CD8-positive, alpha-beta T cell (primary cell): ENCODE measurements at places on chromosomes 2 and 18.

GRCh38 chr2:50674876-50675275, 357.1 kb downstream of the NRXN1 start:
- no peak for DNase-seq

DNA sequence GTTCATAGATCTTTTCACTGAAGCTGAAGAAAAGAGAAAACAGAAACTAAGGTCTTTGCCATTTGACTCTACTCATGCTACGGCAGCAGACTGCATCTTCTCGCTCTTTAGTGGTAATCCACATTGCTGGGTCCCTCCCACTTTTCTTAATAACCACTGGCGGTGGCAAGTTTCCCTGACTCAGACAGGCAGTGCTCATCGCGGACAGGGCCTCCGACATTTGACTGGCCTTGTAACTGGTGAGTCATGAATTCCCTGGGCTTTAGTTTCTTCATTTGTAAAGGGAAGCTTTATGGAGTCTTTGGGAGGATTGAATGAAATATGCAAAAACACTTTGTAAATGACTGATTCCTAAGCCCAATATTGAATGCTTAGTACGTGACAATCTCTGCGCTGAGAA, 238.2 kb upstream of the RBBP8 start:
- no peak for DNase-seq

- peak; percentile 48 for DNase-seq
Measured at GRCh38 chr2:105796791-105797190, 52.1 kb downstream of the NCK2 start.

DNA sequence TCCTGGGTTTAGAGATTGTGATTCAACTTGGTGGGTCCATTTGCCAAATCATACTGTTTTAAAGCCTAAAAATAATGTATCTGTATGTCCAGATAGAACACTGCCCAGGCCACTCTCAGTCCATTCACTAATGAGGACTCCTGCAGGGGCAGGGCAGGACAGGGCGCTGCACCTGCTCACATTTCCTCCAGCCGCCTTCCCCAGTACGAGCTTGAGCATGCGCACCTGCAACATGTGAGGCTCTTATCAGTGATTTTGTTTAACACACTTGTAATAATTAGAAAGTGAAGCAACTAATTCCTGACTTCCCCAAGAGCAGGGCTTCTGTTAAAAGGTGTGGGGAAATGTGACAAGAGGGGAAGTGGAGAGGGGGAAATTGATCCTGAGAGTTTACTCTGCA, 89.7 kb downstream of the AFF3 start:
- no peak for DNase-seq

GRCh38 chr2:453132-453531, 165.2 kb upstream of the ALKAL2 start:
- DNase-seq, result no peak

DNA sequence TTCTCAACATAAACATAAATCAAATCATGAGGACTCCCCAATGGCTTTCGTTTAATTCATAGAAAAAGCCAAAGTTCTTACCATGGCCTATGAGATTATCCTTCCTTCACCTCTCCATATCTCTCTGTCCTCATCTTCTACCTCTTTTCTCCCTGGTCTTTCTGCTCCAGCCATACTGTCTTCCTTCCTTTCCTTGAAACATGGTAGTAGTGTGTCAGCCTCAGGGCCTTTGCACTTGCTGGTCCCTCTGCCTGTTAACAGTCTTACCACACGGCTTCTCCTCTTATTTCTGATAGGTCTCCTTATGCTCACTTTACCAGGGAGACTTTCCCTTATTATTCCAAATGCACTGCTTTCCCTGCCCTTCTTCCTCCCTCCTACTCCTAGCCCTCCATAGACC, 25.6 kb downstream of the APOB start:
- DNase-seq, result no peak

- no peak for DNase-seq
Measured at GRCh38 chr2:104897515-104898184, 43.7 kb downstream of the POU3F3 start.

DNA sequence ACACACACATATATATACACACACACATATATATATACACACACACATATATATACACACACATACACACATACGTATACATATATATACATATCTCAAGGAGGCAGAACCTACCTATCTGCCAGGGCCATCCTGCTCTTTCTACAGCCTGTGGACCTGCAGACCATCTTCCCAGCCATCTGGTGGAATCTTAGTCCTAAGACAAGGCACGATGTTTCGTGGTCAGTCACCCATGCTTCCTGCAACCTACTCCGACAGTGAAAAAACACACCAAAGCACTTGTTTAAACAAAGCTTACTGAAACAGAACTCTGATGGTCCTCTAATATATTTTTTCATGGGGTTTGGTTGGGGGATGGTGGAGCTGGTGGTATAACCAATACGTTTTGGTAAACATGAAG, 164.2 kb upstream of the ZNF521 start:
- no peak for DNase-seq

GRCh38 chr2:175107146-175107545, 60.9 kb downstream of the ATF2 start:
- no peak for DNase-seq

DNA sequence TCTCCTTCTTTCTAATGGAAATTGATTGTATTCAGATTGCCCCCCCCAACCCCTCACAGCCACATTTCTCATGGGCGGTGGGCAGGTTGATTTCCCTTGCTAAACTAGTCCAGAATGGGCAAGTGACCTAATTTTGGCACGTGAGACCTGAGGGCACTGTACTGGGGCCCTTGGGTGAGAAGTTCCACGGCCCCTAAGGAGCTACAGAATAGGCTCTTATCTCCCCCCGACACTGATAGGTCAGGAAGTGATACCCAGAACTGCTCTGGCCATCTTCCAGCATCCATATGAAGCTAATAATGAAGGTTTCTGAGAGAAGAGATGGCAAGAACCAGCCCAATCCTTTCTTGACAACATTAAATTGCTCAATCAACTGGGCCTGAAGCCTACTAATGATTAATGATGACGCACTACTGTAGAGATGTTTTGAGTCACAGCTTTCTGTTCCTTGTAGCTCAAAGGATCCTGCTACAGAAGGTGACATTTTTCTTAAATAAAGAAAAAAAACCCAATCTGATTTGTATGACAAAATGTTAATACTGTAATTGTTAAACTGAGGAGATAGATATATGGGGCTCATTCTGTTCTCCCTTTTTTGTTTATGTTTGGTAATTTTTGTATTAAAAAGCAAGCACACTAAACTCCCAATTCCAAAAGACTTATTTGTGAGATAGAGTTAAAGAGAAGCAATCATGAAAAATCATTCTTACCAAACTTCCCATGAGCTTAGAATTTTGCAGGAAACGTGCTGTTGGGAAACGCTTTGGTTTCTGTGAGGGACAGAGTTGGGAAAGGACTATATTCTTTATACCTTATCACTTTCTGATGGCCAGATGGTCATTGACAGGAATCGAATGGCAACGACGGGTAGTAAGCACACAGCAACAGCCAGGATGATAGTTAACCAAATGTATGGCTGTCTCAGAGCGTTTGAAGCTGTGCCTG, 28.2 kb upstream of the NARS1 start:
- no peak for DNase-seq

- no peak for DNase-seq
Measured at GRCh38 chr2:241505781-241506201, 2.6 kb downstream of the STK25 start.

DNA sequence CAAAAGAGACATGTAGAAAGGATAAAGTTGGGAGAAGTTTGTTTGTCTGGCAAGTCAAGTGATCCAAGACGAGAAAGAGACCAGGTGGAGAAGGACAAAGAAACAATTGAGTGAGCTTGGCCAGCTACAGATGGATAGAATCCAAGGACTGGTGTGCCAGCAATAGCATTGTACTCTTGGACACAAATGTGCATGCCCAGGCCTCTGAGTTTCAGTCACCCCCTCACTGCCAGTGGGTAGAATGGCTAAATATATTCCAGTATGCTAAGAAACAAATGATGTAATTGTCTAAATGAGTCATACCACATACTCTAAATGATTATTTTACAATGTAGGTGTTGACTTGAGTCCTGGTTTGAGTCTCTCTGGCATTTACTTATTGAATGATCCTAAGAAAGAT, 881.3 kb downstream of the LRRTM4 start:
- no peak for DNase-seq

GRCh38 chr2:126241001-126241400, 415.0 kb upstream of the GYPC start:
- DNase-seq, result no peak

DNA sequence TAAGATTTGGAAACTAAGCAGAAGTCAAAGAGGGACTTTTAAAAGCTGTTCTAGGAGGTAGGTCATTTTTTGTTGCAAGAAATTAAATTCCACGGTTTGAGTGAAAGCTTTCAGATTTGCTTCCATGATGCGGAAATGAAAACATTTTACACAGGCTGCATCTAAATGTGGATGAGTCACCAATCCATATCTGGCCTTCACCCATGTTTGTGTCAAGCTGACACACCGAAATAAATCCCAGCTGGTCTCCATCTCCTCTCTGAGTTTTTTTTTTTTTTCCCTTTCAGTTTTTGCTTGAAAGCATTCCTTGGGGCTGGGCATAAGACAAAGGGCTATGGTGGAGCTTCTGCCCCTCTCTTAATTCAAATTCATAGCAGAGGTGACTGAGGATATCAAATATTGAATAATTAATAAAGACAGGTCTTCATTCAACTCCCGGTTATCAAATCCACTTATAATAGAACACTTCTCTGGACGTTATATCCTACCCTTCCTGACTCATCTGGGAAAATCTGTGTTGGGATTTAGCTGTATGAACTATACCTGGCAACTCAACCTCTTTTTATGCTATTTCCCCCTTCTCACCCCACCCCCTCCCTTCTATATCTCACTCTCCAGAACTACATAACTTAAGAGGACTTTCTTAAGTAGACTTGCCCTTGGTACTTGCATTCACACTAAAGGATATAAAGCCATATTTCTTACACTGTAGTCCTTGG, 558.3 kb upstream of the GCFC2 start:
- no peak for DNase-seq

GRCh38 chr18:48446582-48447225, 37.5 kb upstream of the ZBTB7C start:
- DNase-seq, result peak; percentile 64

GRCh38 chr2:239666053-239666854, 265.4 kb upstream of the HDAC4 start:
- DNase-seq, result no peak

GRCh38 chr2:215605214-215605613, 169.3 kb upstream of the FN1 start:
- DNase-seq, result no peak

DNA sequence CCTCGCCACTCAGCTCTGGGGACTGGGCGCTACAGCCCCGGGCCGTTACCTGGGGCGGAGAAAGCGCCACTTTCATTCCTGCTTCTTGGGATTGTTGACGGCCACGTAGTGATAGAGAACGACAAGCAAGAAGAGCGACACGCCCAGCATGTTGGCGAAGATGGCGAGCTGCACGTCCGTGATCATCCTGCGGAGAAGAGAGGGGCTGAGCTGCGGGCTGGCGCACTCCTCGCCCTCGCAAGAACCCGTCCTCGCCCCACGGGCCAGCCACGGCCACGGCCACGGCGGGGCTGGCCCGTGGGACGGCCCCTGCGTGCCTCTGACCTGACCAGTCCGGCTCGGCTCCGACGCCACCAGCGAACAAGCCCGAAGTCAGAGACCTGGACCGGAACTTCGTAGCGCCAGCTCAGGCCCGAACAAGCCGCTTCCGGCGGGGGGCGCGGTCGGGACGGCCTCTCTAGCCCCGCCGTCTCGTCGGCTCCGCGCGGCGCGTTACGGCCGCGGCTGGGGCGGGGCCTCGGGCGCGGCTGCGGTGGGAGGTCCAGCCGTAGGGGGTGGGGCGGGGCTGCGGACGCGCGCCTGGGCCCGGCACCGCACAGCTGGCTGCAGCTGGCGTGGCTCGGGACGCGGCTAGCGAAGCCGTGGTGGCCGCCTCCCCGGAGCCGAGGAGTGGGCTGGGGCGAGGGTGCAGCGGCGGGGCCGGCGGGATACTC, at the start of gene OST4:
Gene OST4 (minus strand): TSS at position 378 of the 713 bp plus-strand sequence.
- peak; percentile 89 for DNase-seq

DNA sequence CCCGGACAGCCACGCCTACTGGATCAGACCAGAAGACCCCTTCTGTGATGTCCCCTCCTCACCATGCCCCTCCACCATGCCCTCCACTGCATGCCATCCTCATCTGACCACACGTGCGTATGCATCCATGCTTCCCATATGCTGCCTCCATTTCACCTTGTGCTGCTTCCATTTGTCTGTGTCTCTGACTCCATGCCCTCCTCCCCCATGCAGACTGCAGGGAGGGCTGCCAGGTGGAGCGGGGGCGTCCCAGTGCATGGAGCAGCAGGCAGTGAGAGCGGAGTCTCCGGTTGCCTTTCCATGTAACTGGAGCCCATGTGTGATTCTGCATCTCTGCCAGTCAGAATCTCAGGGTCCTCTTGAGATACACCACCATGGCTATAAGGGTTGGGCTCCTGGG, 52.6 kb downstream of the COA5 start:
- DNase-seq, result no peak

- no peak for DNase-seq
Measured at GRCh38 chr2:31049264-31049663, 89.0 kb downstream of the GALNT14 start.
